ENCODE measurements at places on chromosomes 5 and 9.
A peak's percentile ranks its signal among the peaks of the same experiment; 100 is the strongest.

- DNase-seq: no peak
Observed at GRCh38 chr5:180599590-180599914, 8.3 kb upstream of the SCGB3A1 start.

DNA sequence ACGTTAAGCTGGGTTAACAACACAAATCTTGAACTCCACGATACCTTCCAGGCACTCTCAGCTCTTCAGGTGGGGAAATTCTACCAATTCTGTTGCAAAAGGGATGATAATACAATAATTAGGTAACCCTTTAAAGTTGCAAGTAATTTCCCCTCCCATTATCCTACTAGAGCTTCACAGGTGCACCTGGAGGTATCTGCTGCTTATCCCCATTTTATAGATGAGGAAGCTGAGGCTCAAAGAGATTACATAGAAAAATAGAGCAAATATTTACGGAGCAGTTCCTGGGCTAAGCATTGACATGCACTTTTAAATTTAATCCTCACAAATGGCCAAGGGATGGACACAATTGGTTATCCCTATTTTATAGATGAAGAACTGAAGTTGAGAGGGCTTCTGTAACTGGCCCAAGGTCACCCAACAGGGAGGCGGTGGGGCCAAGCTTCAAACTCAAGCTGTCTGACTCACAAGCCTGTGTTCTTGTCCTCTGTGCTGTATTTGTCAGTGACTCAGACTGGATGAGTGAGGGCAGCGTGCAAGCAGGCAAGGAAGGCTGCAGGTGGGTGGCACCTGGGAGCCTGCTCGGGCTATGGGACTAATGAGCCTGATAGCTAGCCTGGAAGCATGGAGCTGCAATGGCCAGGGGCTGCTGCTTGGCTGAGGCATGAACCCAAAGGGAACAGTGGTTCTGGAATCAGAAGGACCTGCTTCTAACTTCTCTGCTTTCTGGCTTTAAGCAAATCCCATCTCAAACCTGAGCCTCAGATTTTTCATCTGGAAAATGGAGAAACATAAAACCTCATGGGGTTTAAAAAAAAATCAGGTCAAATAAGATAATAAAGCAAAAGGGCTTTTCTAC, 105.5 kb downstream of the PDE6A start:
- DNase-seq: no peak

DNA sequence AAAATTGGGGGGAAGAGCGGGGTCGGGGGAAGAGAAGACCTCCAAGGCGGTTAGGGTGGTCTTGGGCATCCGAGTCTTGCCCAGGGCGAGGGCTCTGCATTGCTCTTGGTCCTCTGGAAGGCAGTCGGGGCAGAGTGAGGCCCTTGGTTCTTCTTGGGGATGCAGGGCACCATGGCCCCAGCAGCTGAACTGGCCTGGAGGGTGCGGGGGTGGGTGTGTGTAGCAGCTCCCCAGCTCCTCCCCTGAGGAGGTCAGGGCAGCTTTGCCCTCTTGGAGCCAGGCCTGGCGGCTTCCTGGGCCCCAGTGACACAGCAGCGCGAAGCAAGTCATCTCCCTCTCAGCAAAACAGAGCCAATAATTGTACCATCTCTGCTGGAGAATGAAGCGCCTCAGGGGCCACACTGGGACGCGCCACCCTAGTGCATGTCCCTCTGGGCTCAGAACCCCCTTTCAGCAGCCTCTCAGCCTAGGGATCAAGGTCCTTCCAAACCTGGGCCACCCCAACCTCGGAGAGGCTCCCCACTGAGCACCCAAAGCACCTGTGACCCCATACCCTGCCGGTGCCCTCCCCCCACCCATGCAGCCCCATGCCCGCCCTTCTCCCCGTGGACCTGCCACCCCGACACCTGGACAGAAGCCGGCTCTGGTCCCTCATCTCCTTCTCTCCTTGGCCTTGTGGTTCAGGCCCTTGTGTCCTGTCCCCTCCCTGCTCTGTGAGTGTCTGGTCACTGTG, 10.4 kb upstream of the RXRA start:
- no peak for DNase-seq

DNA sequence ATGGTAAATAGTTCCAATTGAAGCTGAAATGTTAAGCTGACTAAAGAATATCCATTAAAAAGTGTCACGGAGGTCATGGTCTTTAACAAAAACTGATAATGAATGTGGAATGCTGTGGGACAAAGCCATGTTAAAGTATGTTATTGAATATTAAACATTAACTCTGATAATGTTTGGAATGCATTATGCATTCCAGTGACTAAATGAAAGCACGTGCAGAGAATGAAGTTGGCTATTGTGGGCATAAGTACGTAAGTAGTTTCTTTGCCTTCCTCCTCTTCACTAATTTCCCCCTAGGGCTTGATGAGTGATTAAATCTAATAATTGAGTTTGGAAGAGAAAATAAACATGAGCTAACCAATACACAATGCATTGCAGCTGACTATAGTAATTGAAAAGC, 640.4 kb upstream of the CDH10 start:
- DNase-seq: no peak

GRCh38 chr9:71741926-71742648, 26.2 kb downstream of the CEMIP2 start:
- DNase-seq: no peak

DNA sequence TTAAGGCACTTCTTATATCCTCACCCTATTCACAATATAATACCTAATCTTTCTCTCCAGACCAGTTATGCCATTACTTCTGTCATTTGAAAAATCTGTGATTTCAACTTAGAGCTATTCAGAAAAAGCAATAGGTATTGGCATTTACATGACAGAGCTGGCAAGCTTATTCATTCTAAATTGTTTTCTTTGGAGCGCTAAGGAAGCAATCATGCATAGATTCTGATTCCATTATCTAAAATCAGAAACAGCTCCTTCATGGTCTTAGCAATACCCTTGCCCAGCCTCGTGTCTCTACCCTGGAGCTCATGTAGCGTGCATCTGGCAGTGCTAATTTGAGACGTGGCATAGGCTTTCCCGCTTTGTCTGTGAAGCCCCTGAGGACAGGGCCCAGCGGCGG, 4.5 kb downstream of the SLC1A1 start:
- no peak for DNase-seq

GRCh38 chr5:37875051-37875787, 35.4 kb upstream of the GDNF start:
- DNase-seq: no peak

GRCh38 chr9:114001410-114001685, 76.8 kb downstream of the AMBP start:
- DNase-seq: no peak

DNA sequence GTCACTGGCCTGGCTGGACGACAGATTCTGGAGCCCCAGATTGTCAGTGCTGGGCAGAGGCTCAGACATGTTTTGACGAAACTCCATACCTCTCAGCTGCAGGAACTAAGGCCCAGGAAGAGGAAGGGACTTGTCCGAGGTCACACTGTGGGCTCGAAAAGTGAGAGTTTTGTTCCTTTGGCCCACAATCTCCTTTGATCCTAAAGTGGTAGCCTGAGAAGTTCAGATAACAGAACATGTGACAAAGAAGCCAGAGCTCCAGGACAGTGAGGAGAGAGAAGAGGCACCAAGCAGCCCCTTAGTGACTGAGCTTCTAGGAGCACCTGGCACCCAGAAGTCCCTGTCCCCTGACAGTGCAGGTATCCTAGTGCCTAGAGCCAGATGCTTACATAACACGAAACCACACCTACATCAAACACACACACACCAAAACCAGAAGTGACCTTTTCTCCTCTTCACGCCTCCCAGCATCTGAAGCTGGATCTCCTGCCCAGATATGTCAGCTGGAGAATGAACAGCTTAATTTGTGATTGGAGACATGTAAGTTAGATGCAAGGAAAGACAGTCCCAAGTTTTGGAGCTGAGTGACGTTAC, 88.9 kb downstream of the ADRB2 start:
- no peak for DNase-seq

DNA sequence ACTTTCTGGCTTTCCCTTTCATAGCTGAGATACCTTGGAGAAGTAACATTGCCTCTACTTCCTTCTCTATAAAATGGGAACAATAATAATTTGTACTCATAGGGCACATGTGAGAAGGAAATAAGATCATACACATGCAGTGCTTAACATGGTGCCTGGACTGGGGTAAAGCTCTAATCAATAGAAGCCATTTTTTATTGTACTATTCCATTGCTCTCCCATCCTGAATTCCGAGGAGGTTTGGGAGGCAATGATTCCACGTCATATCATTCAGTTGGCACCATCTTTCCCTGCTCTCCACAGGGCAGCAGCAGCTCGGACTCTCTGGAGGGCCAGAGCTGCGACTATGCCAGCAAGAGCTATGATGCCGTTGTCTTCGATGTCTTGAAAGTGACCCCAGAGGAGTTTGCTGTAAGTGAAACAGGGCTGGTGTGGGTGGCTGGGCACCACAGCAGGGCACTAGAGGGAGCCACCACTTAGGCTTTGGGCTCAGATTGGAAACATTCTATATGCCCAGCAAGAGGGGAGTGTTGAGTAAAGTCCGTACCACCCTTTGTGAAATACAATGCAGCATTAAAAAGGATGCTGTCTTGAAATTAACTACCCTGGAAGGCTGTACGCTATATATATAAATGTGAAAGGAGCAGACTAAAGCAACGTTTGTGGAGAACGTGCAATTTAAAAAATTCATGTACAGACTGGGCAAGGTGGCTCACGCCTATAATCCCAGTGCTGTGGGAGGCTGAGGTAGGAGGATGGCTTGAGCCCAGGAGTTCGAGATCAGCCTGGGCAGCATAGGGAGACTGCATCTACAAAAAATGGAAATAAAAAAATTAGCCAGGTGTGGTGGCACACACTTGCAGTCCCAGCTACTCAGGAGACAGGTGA, 51.2 kb downstream of the RALGPS1 start:
- peak; percentile 27 for DNase-seq

GRCh38 chr5:180519098-180519497, 24.9 kb downstream of the CNOT6 start:
- DNase-seq: no peak

- DNase-seq: no peak
Observed at GRCh38 chr9:100056561-100056960, 42.2 kb downstream of the ERP44 start.

GRCh38 chr9:34571481-34571810, 18.1 kb downstream of the CNTFR start:
- DNase-seq: no peak

DNA sequence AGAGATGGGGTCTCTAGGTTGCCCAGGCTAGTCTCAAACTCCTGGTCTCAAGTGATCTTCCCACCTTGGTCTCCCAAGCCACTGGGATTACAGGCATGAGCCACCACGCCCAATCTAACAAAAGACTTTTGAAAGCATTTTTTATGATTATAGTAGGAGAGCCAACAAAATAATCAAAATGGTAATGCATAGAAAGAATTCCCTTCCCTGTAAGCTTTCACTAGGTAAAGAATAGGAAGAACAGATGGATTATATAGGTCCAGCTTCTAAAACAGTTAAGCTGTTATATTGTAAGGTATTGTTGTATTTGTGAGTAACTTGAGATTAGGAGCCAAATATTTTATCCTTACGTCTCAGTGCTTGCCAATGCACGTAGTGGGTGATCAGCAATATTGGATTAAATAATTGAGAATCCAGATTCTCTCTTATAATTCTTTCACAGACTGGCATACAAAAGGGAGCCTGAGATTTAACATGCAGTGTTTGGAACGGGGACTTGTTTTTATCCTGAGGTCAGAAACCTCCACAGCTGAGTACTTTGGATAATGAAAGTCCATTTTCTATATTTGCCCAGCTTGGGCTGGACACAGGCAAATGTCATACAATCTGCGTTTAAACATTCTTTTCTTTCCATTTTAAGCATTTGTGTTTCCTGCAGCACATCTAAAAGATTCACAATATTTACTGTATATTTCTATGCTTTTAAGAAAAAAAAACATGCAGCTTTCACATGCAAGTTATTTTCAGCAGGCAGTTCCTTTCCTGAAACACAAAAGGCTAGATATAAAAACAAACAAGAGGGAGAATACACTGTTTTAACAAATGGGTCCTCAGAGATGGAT, 238.4 kb downstream of the ARRDC3 start:
- DNase-seq: no peak

- DNase-seq: no peak
Observed at GRCh38 chr9:99445371-99445891, 223.3 kb downstream of the SEC61B start.

GRCh38 chr9:123528501-123528900, 172.5 kb downstream of the CRB2 start:
- DNase-seq: no peak

DNA sequence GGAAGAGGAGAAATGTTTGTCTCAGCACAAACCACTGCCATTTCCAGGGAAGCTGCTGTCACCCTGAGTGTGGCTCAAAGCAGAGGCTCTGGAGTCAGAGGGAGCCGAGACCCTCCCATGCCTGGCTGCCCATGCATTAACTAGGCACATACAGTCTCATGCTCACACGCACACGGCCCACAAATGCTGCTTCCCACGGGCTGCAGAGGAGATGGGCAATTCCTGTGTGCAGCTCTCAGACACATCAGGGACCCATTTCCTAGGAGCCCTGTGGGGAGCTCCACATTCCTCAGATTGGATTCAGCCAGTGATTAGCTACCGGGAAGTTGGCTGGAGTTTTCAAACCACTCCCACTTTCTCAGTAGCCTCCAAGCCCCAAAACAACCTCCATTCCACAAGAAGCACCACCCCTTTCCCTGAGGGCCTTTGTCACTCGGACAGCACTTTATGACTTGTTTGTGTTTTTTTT, 9.1 kb upstream of the PTGES start:
- no peak for DNase-seq
